ENCODE measurements at places on chromosomes 16 and 17.

DNA sequence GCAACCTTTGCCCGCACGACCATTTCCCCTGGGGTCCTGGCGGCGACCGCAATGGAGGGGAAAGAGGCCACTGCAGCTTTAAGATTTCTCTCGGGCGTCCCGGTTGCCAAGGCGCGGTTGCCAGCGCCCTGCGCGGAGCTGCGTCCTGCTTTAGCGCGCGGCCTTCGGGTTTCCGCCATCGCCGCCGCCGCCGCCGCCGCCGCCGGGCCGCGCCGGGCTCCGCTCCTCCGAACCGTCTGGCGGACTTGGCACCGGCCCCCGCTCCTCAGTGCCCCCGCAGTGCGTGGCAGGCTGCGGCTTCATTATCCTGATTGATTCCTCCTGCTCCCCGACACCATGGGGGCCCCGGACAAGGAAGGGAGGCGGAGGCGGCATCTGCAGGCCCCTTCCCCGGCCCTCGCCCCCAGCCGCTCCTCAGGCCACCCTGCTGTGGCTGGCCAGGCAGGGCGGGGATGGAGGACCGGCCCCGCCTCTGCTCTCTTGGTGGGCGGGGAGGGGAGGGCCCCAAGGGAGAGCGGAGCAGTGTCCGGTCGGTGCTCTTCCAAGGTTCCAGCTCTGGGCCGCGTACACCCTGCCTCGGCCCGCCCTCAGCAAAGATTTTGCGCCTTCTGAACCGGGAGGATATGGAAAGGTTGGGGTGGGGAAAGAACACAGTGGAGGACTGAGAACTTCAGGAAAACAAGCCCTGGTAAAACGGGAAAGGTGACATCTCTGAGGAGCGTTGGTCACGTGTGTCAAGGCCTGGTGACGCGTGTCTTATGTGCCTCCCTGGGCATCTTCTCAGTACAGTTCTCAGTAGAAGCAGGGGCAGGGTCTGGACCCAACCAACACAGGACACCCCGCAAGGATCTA, 34.0 kb downstream of the NEUROD2 start:
- peak; percentile 69 for DNase-seq

GRCh38 chr16:20735490-20735889, 6.1 kb downstream of the THUMPD1 start:
- DNase-seq, result no peak

- DNase-seq, result peak; percentile 70
These were observed 2.3 kb downstream of the CASKIN2 start for GRCh38 chr17:75512926-75513640.

- no peak for DNase-seq
These were observed 246.7 kb upstream of the TBX2 start for GRCh38 chr17:61152898-61153297.

- no peak for DNase-seq
These were observed 11.3 kb downstream of the ERAL1 start for GRCh38 chr17:28865946-28866752.

GRCh38 chr17:7367083-7367482, 12.1 kb downstream of the TMEM95 start:
- no peak for DNase-seq

- no peak for DNase-seq
These were observed 186.8 kb downstream of the IRF8 start for GRCh38 chr16:86085795-86086194.

GRCh38 chr16:51549836-51550235, 398.8 kb upstream of the SALL1 start:
- peak; percentile 35 for DNase-seq

GRCh38 chr16:5073279-5073629, 1.6 kb downstream of the ALG1 start:
- DNase-seq, result peak; percentile 32

DNA sequence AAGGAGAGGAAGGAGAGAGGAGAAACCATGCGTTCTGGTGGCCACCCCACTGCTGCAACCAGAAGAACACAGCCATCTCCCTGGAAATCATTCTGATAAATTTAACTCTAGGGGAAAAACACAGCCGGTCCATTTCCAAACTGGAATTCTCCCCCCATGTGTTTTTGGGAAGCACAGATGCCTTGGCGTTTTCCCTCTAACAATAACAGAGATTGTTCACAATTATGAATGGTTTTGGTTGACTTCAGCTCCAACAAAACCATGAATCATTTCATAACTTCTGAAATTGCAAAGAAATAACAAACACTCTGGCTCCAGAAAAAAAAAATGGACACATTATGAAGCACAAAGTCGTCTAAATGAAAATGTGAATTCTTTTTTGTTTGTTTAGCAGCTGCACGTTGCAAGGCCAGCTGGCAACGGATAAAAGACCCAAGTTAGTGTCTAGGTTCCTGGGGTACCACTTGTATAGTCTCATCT, 46.2 kb downstream of the GNAO1 start:
- no peak for DNase-seq

DNA sequence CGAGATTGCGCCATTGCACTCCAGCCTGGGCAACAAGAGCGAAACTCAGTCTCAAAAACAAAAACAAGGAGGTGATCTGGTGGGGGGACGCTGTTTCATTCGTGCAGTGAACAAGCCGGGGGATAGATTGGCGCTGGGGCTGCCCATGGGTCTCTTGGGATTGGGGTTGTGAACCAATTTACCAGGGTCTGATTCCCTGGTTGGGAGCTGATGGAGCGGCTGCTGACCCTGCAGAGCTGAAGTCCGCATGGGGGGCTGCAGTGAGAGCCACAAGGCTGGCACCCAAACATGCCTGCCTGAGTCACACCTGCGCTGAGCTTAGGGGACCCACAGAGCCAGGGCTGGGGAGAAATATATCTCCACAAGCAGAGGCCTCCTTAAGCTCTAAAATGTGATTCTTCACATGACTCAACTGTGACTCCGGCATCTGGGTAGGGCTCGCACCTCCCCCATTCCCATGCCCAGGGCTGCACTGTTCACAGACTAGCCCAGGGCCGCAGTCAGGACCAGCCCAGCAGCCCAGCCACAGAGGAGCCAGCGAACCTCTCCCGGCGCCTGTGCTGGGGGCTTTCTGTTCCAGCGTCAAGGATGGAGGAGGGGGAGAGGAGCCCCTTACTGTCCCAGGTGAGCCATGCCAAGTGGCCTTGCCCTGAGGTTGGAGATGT, 5.0 kb downstream of the TSPAN10 start:
- DNase-seq, result peak; percentile 88

DNA sequence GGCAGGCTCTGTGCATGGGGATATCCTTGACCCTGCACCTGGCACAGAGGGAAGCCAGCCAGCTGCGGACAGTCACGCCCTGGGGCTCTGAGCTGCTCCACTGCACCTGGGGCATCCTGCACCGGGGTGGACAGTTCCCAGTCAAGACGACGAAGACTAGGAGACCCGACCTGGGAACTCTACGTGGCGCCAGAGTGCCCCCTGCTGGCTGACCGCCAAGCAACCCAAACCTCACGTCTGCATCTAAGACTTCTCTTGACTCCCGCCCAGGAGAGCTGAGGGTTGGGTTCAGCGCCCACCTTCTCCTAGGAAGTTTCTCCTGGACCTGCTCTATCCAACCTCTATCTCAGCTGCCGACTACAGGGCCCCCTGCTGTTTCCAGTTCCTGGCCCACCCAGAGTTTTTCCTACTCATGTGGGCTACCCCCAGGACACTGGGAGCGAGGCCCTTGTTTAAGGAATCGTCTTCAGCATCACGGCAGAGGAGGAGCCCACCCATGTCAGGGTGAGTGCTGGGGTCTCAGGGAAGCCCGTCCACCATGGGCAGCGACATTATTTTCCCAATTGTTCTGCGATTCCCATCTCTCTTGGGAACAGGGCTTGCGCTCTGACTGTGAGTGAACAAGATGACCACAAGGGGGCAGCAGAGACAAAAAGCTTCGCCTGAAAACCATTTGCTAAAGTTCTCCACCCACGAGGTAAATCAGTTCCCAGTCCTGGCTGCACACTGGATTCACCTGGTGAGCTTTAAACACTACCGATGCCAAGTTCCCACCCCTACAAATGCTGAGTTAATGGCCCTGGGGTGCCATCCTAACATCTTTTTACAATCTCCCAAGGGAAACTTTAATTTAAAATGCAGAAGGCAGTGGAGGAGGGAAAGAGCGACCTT, 29.3 kb downstream of the TLE7 start:
- peak; percentile 41 for DNase-seq

DNA sequence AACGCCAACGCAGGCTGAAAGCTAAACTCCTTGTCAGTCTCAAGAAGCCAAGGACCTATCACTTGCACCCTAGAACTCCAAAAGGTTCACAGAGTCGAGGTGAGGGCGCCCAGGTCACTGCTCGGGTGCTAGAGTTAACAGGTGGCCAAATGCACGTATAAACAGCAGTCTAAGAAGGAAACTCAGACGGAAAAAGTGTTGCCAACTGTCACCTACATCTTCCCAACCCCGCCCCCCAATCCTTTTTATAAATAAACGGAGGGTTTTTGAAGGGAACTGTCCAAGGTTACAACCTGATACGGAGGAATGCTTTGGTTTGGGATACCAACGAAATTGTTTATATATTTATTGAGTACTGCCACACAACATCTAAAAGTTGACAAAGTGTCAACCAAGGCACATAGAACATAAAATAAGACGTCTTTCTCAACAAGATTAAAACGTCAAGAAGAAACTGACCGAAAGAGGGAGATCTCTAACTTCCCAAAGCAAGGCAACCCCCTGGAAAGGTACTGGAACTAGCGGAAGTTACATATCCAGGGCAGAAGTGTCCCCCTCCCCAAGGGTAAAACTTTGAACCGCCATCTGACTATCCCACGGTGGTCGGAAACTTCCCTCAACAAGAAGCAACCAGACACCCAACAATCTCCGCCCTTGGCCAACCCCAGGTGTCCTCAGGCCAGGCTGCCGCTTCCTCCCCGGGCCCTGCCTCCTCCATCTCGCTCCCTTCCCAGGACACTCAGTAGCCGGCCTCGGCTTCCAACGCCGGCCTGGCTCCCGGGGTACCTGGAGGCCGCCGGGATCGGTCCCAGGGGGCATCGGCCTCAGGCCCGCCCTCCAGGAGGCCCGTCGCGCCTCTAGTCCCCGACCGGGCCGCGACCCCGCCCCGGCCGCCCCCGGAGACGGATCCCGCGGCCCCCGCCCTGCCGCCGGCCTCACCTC, 982 bp downstream of the SPAG9 start:
- no peak for DNase-seq

GRCh38 chr16:72796222-72796621, 251.7 kb downstream of the ZFHX3 start:
- DNase-seq, result no peak

DNA sequence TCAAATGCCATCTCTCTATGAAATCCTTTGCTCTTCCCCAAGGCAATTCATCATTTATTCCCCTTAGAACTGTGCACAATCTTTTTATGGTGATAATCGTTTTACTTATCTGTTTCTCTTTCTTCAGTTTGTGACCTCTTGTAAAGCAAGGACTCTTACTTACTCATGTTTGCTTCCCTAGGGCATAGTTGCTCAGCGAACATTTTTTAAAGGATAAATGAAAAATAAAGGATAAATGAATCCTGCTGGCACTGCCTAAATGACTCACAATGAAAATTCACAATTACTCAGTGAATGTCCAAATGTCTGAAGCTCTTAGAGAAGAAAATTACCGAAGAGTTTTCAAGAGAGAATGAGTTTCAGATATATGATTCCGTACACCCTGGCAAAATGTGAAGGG, 671.7 kb downstream of the CDH11 start:
- peak; percentile 78 for DNase-seq

GRCh38 chr17:75824050-75824552, 20.1 kb downstream of the UNC13D start:
- no peak for DNase-seq

DNA sequence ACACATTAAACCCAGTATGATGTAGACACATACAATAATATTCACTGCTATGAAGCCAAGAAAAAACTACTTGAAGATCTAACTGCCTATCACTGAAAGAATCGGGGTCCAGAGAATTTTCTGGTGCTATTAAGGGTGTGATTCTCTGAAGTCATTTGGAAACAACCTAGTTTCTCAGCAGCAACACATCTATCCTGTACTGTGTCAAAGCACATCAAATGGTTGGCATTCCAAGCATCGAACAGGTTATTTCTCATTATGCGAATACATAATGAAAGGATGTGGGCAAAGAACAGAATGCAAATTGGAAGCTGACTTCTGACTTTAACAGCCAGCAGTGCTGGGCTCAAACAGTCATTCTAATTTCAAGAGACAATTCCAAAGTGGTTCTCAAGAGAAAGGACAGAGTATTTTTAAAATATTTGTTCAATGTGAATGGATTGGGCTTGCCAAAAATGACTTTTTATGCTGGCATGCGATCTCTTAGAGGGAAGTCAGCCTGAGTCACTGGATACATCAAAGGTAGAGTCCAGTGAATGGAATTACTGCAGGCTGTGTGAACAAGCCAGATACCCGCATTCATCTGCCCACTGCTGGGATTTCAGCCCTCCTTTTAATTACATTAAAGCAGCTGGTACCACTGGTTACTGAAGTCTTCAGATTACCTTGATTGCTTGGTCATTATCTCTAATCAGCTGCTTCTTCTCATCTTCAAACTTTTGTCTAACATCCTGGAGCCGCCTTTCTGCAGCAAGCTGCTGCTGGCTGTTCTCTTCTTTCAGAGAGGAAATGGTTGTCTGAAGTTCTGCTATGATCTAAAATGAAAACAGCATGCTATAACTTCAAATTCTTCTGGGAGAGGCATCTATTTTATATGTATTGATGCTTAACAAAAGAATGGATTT, 181.2 kb upstream of the AXIN2 start:
- DNase-seq, result peak; percentile 89

- peak; percentile 83 for DNase-seq
These were observed 157.1 kb downstream of the RGS9 start for GRCh38 chr17:65294181-65294719.

GRCh38 chr17:82060614-82061013, 5.0 kb downstream of the DUS1L start:
- DNase-seq, result no peak

DNA sequence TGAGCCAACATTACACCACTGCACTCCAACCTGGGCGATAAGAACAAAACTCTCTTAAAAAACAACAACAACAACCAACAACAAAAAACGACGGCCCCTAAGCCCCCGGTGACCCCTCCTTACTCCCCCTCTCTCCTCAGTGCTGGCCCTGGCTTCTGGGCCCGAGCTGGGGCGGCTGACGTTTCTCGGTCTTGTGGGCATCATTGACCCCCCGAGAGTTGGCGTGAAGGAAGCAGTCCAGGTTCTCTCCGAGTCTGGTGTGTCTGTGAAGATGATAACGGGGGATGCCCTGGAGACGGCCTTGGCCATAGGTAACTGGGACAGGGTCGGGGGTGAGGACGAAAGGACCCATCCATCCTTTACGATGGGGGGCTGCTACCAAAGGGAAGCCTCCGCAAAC, 52.7 kb downstream of the MEAK7 start:
- DNase-seq, result no peak

- DNase-seq, result peak; percentile 28
These were observed 328 bp downstream of the LLGL1 start for GRCh38 chr17:18225642-18226283.
